ENCODE measurements at places on chromosomes 2 and 18. TPM values are rescaled to one million over a fixed set of nuclear protein-coding genes. Genes with fewer than 3 reads are reported as not detected.

Gene FZD7
- 64.8 TPM for total RNA-seq

Gene PIGN
- total RNA-seq = 44.2 TPM

Gene TCF4
- total RNA-seq = 87.2 TPM

Gene DTNA
- total RNA-seq = 11.5 TPM

Gene CNGA3
- total RNA-seq = 0.29 TPM

Gene CREB1
- 32.1 TPM for total RNA-seq

Measured in osteoblast (primary cell).